Thymus (tissue), 14 donors: ENCODE measurements at places on chromosomes 3 and 15.

DNA sequence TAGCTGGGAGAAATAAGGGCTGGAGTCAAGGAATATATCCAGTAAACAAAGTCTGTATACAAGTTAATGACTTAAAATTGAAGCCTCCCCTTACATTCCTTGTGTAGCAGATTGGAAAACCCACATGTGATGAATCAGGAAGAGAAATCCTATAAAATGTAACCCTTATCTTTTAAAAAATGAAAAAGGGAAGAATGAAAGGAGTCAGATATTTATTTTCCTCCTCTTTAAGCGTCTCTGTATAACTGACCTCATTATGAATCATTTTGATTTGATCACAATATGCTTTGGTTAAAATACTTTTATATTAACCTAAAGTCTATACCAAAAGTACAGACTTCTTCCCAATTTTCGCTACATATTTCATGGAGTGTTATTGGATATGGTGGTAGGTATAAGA is 316.3 kb upstream of the STAC start:
- DNase-seq, result no peak

- no peak for DNase-seq
Observed at GRCh38 chr3:135040321-135041240, 245.5 kb downstream of the EPHB1 start.

GRCh38 chr3:14617508-14618023 is 34.0 kb upstream of the CCDC174 start:
- no peak for DNase-seq

DNA sequence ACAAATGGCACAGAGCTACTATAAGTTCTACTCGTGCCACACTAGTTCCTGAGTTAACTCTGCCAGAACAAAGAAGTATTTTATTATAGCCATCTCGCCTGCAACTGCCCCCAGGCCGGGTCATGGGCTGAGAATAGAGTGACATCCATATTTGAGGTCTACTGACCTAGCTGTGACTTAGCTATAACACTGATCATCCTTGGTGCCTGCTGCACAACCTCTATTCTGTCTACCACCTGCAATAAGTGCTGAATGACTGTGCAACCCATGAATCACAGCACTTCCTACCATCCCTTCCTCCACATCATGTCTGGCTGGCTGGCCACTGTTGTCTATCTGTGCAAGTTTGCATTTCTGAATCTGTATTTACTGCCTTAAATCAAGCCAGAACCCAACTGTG is 506.5 kb upstream of the TBL1XR1 start:
- no peak for DNase-seq

GRCh38 chr3:169946336-169946735 is 20.3 kb upstream of the SEC62 start:
- no peak for DNase-seq

DNA sequence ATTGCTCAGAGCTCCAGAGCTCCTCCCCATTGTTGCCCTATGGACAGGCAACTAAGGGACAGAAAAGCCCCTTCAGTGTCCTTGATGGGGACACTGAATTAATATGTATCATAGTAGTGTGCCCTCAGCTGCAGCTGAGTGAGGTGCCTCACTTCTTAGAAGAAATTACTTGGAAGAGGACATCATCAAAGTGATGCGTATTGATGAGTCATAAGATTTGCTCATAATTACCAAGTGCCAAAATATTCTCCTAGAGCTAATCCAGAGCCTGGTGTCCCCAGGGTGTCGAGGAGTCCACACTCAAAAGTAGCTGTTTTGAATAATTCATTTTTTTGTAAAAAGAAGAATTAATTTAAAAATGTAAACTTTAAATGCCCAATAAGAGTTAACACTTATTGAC is 200.7 kb upstream of the SEMA6D start:
- DNase-seq, result no peak

GRCh38 chr15:25869701-25870100 is 6.6 kb upstream of the ATP10A start:
- no peak for DNase-seq

- DNase-seq, result no peak
Observed at GRCh38 chr15:62809968-62810260, 232.6 kb upstream of the TPM1 start.

- DNase-seq, result no peak
Observed at GRCh38 chr3:150748684-150749047, 14.3 kb downstream of the SIAH2 start.

- no peak for DNase-seq
Observed at GRCh38 chr3:139772539-139773500, 95.0 kb upstream of the NMNAT3 start.

- DNase-seq, result no peak
Observed at GRCh38 chr3:29194139-29194538, 86.7 kb upstream of the RBMS3 start.

DNA sequence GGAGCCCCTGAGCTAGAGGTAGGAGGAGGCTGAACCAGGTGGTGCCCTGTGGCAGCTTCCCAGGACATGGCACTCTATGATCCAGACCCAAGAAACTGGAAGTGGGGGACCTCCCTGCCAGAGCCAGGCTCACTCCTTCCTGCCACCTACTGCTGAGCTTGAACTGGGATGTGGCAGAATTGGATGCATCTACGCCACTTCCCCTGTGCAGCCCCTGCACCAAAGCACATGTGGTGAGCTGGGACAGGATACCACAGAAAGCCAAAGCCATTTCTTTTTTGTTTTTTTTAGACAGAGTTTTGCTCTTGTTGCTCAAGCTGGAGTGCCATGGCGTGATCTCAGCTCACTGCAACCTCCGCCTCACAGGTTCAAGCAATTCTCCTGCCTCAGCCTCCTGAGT is 518.0 kb upstream of the PPP2R3A start:
- no peak for DNase-seq

DNA sequence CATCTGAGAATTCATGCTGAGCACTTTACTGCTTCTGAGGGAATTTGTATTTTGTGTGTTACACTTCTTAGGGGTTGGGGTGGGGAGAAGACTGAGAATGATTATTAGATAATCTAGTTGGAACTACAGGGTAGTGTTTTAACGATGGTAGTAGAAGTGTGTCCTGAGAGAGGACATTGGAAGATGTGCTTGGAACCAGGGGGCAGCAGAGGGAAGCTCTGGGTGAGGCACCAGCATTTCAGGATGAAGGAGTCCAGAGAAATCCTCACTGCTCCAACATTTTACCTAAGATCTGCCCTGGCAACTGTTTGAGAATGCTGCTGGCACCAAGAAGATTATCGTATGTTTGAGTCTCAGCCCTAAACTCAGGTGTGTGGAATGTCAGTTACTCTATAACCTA is 145.5 kb downstream of the SQOR start:
- DNase-seq, result no peak

DNA sequence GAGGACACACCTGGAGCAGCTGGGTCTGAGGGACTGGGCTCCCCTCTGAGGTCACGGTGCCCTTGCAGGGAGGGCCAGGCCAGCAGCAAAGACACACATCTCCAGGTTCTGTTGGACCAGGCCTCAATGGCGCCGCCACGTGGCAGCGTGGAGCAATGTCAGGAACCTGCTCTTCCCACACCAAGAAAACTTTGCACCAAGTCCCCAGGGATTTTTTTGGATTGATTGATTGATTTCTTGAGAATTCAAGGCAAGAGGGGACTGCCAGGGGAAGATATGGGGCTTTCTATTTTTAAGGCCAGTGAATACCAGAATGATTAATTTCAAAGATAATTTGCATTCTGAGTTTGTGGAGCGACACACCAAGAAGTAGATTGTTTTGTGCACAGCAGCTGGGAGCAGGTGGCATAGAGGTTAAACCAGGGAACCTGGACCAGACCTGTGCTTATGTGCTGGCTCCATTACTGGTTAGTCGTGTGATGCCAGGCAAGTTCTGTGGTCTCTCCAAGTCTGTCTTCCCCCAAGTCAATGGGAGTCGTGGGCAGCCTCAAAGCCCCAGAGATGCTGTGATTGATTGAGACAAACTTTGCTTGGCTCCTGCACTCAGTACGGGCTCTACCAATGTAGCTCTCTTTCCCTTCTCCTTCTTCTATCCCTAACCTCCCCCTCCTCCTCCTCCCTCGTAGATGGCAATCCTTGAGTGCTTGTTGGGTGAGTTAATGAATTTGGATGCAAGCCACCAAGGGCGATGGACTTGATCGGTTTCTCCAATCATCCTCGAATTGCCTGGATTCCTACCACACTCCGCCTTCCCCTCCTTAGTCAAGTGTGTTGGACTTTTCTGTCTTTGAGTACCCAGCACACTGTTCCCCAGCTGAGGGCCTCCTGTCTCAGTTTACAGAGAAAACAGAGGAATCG is 96.2 kb upstream of the TRPM1 start:
- DNase-seq, result no peak

DNA sequence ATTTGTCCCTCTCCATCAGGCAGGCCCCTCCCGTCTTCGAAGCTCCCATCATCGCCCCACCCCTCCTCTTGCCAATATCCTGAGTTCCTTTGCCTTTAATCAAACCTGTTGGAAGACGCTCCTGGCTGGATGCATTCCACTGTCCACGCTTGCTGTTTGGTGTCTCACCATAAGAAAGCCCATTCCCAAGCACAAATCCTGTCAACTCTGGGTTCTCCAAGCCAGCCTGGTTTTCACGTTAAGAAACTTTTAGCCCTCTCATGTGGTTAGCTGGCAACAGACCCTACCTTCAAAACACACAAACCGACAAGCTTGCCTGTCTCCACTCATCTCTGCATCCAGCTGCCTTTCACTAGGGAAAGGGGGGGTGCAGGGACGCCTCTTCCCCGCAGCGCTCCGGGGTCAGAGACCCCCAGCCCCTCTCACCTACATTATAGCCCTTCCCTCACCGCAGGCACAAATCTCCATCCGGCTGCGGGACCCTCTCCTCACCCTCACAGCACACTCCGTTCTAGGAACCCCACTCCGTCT is 1.1 kb downstream of the GORASP1 start:
- DNase-seq, result no peak

DNA sequence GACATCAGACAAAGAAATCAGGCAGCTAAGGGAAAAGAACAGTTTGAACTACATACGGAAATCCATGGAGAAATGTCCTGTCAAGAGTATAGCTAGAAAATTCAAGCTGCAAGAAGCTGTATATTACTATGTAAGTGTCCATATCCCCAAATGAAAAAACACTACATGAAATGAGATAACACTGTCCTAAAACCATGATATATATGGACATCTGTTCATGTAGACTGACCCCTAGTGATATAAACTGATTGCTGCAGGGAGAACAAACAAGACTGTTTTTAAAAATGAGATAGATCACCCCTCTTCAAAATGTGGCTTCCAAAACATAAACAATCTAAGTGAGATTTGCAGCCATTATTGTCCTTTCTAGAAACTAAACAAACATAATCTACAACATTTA is 985.6 kb downstream of the EPHA3 start:
- no peak for DNase-seq

- no peak for DNase-seq
Observed at GRCh38 chr15:94263341-94264273, 32.2 kb downstream of the MCTP2 start.

DNA sequence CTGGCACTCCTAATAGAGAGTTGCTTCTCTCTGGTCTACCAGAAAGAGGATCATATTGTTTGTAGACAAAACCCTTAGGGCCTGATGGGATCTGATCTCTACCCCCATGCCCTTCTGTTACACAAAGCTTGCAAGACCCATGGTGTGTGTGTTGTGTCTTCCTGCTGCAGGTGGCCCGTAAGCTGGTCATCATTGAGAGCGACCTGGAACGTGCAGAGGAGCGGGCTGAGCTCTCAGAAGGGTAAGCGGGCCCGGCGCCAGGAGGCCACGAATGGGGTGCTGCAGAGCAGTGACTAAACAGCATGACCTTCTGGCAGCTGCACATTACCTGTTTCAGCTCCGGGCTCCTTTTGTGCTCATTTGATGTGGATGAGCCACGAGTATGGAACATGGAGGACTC is 18.2 kb downstream of the TPM1 start:
- DNase-seq, result no peak

DNA sequence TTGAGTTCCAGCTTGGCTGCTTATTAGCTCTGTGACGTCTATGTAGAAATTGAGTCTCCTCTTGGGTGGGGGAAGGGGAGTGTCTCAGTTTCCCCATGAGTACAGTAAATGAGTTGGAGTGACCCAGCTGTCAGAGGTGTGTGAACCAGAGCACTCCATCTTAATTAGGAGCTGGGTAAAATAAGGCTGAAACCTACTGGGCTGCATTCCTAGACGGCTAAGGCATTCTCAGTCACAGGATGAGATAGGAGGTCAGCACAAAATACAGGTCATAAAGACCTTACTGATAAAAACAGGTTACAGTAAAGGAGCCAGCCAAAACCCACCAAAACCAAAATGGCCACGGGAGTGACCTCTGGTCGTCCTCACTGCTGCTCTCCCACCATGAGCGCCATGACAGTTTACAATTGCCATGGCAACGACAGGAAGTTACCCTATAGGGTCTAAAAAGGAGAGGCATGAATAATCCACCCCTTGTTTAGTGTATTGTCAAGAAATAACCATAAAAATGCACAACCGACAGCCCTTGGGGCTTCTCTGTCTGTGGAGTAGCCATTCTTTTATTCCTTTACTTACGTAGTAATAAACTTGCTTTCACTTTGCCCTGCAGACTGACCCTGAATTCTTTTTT is 222.4 kb downstream of the CACNA2D3 start:
- no peak for DNase-seq

DNA sequence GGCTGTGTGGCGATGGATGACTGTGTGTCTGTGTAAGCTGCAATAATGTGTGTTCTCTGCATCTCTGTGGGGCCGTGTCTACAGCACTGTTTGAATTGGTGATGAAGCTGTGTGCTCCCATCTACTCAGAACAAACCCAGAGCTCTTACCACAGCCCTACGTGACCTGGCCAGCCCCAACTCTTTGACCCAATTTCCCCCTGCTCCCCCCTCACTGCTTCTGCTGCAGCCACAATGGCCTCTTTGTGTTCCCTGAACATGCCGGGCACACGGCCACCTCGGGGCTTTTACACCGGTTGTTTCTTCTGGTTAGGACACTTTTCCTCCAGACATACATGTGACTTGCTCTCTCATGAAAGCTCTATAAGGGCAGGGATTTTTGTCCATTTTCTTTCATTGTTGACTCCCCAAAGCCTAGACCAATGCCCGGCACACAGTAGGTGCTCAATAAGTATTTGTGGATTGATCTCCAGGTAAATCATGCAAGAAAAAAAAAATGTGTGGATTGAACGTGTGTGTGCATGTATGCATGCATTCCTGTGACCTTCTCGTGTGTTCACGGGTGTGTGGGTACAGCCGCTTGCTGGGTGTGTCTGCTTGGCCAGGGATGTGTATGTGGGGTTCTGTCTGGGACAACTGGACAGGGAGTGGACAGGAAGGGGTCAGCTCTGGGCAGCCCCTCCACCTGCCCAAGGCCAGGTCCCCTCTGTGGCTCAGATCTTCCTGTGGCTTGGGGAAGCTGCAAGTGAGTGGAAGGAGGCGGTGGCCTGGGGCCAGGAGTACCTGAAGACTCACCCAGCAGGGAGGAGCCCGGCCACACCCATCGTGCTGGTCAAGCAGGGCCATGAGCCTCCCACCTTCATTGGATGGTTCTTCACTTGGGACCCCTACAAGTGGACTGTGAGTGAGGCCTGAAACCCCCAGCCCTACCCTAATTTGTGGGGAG is 14.8 kb downstream of the VILL start:
- DNase-seq, result no peak

DNA sequence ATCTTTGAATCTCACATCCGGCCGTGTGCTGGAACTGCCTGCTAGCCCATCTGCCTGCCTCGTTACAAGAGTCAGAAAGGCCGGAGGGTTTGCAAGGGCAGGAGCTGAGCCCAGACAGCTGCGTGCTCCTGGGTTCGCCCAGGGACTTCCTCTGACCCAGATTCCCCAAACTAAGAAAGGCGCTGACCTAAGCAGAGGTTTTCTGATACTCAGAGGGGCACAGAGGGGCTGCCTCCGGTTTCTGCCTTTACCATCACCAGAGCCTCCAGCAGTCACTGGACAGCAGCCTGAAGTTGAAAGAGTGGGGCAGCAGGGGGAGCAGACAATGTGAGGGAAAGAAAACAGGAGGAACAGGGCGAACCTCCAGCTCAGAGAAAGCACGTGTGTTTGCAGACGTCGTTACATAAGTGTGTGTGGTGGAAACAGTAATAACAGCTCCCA is 33.4 kb upstream of the RAD18 start:
- no peak for DNase-seq
